MCF 10A (cell line): ENCODE measurements at places on chromosomes 11 and 22.
A peak's percentile ranks its signal among the peaks of the same experiment; 100 is the strongest.

DNA sequence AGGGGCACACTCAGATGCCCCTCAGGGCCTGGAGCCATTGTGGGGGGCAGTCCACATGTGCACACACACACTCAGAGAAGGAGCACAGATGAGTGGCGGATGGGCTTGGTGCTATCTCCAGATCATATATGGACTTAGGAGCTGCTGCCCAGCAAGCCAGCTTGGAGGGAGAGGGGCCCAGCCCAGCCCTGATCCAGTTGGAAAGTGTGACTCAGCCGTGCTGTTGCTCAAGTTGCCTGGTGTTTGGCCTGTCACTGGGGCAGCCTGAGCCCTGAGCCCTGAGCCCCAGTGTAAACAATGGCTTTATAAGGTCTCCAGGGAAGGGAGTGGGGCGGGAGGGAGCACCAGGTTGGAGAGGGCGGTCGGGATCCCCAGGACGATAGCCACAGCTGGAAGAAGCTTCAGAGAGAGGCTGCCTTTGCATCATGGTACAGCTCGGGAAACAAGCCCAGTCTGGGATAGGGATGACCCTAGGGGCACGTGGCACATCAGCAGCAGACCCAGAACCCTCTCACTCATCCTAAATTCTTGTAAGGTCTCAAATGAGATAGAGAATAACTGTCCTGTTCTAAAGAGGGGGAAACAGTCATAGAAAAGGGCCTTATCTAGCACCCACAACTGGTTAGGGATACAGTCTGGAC lies 4.8 kb downstream of the SELENOM start:
- DNase-seq = peak; percentile 79

DNA sequence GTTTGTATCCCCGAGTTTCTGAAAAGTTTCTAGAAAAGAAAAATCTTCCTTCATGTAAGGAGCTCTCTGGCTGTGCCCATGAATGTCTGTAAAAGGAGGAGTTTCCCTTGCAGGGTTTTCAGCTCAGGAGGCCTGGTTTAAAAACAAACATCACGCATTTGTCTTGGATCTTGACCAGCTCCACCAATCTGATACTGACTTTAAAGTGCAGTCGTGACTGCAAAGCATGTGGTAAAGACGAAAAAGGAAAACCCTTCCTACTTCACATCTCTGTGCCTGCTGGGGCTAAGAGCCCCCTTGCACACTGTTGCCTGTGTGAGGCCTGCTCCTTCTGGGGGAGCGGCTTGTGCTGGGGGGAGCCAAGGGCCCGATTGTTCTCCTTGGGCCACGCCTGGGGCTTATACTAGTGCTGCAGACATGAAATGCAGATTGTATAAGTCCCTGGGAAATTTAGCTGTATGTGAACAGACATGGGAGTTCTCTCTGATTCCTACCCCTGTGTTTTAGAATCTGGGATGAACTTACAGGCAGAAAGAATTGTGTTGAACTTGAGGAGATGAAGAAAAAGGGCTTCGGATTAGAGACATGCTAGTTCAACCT lies 62.1 kb downstream of the ADAMTS15 start:
- no peak for DNase-seq

- peak; percentile 3 for DNase-seq
Measured at GRCh38 chr11:7046474-7047175, 26.3 kb downstream of the NLRP14 start.

DNA sequence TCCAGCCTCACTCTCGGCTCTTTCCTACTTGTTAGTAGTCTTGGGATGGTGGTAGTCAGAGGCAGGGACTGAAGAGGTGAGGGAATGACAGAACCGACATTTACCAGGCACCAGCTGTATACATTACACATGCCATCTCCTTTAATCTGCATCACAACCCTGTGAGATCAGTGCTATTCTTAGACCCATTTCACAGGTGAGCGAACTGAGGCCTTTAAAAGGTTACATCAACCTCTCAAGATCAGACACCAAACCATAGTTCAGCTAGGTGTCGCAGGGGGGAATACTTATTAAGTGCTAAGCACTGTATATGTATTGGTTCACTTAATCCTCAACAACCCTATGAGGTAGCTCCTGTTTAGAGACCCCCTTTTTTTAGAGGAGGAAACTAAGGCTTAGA lies 5.6 kb downstream of the PLA2G3 start:
- no peak for DNase-seq

DNA sequence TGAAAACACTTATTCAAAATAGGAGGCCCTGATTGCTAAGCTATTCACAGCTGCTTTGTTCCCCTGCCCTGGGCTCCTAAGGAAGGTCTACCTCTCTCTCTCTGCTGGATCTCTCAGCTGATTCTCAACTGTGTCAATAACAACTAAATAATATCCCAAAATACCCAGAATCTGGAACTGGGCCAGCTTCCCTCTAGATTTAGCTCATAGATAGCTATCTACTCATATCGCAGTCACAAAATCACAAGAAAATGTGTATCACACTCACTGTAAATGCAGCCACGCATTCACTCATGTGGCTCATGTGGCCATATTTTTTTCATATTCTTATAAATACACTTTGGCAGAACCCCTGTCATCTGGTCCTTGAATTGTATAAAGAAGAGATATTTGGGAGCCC lies 555.1 kb downstream of the OPCML start:
- DNase-seq = no peak

- no peak for DNase-seq
Measured at GRCh38 chr22:20843501-20843900, 15.1 kb downstream of the PI4KA start.

- DNase-seq = no peak
Measured at GRCh38 chr11:60717956-60718355, 6.6 kb upstream of the MS4A18 start.

DNA sequence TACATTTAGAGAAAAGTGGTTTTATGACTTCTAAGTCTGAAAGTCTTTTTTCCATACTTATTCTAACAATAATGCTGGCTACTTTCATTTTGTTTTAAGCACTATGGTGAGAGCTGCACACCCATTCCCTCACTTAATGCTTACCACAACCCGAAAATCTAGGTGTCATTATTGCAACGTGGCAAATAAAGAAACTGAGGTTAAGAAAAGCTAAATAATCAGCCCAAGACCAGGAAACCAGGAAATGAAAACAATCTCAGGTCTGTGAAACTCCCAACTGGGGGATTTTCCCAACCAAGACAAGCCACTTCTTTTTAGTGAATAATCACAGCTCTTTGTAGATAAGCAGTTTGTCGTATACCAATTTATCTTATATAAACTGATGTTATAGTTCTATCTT lies 126.3 kb downstream of the SLC1A2 start:
- no peak for DNase-seq

DNA sequence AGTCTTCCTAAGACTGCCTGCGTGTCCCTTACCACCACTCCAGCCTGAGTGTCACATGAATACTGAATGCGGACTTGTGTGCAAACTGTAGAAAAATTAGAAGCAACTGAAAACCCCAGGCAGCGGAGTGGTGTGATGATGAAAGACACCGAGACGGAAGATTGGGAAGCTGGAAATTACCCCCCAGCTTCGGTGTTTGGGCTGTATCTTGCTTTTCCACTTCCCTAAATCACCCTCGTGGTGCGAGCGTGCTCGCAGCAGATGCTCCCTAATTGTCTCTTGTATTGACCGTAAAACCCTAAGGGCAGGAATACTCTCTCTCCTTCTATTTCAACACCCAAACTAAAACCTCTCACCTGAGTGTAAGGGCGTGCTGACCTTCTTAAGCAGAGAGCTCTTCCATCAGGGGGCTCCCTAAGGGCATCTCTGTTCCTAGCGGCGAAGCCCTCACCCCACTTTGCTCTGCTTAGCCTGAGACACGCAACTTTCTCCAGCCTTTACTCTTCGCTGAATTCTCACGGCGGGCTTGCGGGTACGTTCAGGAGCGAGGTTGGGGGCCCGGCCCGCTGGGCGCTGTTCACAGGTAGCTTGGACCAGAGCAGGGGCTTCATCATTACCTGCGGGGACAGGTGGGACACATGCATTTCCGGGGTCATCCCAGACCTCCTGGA lies 62.4 kb downstream of the CRYBB2 start:
- no peak for DNase-seq

GRCh38 chr11:27390318-27391295 lies 27.6 kb upstream of the CCDC34 start:
- no peak for DNase-seq

GRCh38 chr11:92628401-92629292 lies 340.8 kb upstream of the MTNR1B start:
- DNase-seq = no peak

GRCh38 chr22:34344702-34345101 lies 424.4 kb upstream of the LARGE1 start:
- no peak for DNase-seq

- peak; percentile 4 for DNase-seq
Measured at GRCh38 chr11:27642954-27643353, 57.3 kb downstream of the BDNF start.

DNA sequence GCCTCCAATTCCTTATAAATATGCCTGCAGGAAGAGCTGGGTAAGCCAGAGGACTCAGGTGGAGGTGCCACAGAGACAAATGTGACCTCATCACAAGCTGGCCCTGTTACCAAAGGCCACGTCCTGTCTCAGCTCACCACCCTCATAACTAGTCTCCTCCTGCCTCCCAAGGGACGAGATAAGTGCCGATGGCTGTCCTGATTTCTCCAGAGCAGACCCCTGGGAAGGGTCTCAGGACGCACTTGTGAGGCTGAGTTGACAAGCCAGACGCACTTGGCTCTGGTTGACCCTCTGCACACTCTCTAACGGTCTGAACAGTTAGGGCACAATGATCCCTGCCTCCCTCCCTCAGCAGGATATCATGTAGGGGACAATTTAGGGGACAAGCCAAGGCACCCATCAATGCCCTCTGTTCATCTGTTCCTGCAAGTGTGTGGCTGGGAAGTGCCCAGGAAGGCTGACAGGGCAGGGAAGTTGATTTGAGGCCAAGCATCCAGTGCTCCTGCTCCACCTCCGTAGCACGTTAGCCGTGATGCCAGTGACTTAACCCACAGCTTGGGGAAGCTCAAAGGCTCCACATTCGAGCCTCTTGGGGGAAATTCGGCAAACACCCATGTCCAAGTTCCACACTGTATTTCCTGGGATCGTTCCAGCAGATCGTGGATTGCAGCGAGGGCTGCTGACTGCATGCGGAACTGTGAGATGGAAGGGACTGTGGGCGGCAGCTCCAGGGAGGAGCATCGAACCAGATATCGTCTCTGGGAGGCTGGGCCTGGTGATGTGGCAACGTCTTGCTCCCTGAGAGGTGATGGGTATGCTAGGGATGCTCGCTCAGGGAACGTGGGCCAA lies 2.8 kb downstream of the SMIM38 start:
- no peak for DNase-seq

GRCh38 chr11:12111549-12112520 lies 1.4 kb downstream of the MICAL2 start:
- DNase-seq = no peak

GRCh38 chr11:102610200-102610599 lies 14.9 kb downstream of the MMP20 start:
- no peak for DNase-seq
